ENCODE measurements at places on chromosomes 2 and 18.

DNA sequence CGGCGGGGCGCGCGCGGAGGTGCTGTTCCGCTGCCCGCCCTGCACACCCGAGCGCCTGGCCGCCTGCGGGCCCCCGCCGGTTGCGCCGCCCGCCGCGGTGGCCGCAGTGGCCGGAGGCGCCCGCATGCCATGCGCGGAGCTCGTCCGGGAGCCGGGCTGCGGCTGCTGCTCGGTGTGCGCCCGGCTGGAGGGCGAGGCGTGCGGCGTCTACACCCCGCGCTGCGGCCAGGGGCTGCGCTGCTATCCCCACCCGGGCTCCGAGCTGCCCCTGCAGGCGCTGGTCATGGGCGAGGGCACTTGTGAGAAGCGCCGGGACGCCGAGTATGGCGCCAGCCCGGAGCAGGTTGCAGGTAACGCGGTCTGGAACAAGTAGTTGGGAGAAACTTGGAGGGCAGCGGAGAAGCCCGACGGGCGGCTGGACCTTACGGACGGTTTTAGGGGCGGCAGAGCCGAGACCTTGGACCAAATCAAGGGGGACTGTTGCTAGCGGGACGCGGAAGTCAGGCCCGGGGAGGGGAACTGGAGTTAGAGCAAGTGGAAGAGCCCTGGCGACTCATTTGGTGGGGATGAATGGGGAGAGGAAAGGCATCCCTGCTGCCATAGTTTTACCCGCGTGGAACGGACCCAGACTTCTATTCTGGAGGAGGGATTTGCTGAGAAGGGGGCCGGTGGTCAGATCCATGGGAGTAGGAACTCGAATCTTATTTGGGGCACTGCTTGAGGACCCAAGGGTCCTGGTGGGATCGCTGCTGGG, 573 bp downstream of the IGFBP2 start:
- DNase-seq, result no peak

GRCh38 chr2:112305132-112305531, 29.7 kb downstream of the ZC3H6 start:
- no peak for DNase-seq

GRCh38 chr2:108243566-108243965, 3.8 kb downstream of the SULT1C3 start:
- no peak for DNase-seq

GRCh38 chr2:181780657-181781056, 100.3 kb upstream of the NEUROD1 start:
- DNase-seq, result no peak

DNA sequence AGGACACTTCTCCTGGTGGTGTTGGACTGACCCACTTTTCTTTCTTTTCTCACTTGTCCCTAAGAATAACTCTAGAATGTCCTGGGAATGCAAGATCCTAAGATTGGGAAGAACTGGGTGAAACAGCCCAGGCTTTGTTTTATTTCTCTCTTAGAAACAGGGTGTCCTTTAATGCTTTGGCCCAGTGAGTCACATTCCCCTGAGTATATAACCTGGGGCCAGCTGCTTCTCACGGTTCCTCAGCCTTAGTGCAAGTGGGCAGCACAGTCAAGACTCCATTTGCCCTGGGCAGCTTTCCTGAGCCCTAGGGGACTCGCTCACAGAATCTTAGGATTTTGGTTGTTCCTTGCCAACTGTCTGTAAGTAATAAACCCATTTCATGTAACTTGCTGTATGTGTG, 355.0 kb downstream of the DSC3 start:
- no peak for DNase-seq

DNA sequence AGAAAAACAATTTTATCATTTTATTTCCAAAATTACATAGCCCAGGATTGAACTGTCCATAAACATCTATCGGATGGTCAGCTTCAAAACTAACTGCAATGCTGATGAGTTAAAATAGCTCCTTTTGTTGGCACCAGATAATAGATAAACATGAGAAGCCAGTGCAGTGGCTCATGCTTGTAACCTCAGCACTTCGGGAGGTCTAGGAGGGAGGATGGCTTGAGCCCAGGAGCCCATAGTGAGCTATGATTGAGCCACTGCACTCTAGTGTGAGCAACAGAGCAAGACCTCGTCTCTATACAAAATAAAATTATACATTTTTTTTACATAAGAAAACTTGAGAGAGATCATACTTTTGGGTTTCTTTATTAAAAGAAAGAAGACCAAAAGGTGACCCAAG, 34.6 kb upstream of the IMPA2 start:
- DNase-seq, result no peak

GRCh38 chr2:145190031-145190703, 670.2 kb upstream of the ZEB2 start:
- DNase-seq, result no peak

DNA sequence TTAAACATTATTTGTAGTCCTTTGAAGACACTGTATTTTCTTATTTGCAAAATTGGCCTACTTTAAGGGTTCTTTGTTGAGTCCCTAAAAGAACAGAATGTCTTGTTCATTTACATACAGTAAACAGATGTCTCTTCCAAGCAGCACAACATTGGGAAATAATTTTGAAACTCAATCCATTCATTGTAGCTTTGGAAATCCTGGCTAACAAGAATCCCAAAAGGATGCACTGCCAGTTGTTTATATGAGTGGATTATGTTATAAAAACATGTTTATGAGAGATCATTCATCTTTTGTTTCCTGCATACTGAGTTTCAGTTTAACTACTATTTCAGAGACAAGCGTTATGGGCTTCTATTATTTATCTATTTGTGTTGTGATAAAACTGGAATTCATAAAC, 499.3 kb downstream of the PID1 start:
- no peak for DNase-seq

DNA sequence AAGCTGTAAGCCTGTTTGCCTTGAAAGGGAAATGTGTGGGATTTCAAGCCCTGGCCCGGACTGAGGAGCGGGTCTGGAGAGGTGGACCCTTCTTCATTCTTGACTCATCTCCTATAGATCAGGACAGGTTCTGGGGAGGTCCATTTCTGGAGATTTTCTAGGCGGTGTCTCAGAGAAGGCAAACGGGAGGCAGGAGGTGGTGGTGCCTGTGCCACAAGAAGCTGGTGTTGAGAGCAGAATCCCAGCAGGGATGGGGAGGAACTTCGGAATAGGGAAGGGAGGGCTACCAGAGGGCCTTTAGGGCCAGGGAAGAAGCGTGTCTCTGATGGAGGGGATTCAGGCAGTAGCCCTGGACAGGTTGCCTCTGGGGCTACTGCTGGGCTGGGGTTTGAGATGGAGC, 93.0 kb downstream of the CTIF start:
- no peak for DNase-seq

- DNase-seq, result no peak
Measured at GRCh38 chr2:153387203-153387602, 91.4 kb downstream of the RPRM start.

- no peak for DNase-seq
Measured at GRCh38 chr2:96895746-96896651, 26.1 kb upstream of the SEMA4C start.

GRCh38 chr2:24923106-24923505, 3.1 kb upstream of the ADCY3 start:
- DNase-seq, result no peak

DNA sequence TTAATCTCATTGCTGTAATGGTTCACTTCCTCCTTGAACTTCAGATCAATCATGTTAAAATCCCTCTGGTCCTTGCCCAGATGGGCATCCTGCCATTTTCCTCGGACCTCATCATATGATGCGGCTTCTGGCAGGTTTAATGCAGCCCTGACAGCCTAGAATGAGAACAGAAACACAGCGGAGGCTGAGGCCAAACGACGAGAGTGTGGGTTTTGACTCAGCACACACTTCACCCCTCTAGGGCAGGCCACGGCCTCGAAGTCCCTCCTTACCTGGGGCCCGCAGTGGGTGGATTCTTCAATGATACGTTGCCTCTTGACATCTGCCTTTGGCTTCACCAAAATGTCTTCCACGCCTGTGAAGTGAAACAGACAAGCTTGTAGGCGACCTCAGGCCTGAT, 56.8 kb downstream of the POLR1A start:
- DNase-seq, result no peak

- DNase-seq, result peak; percentile 43
Measured at GRCh38 chr2:39119732-39120520, 925 bp downstream of the SOS1 start.
